ENCODE measurements at places on chromosomes 4 and X.

GRCh38 chr4:185033950-185034349 lies 15.7 kb downstream of the HELT start:
- no peaks in the 10 kb centered on the region for H3K4me1 ChIP-seq
- H3K36me3 ChIP-seq, result no peaks in the 10 kb centered on the region
- H3K27ac ChIP-seq, result no peak overlapping the region
- no peak overlapping the region for H3K4me3 ChIP-seq
- DNase-seq, result no peak

DNA sequence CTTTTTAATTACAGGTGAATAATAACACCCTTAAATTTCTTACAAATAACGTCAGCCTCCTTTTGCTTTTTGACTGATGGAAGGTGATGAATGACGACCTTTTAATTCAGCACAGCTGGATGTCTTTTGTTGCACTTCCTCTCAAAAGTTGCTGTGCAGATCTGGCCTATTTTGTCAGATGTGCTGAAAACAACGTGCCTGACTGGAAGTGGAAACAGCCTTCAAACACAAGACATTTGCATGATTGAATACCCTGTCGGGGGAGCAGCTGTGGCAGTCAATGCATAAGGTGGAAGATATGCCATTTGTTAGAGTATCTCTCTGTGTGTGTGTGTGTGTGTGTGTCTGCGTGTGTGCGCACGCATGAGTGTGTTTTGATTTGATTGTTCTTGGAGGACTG lies 579.7 kb downstream of the SPRY1 start:
- peak overlapping the region; percentile 95 for H3K27ac ChIP-seq
- no peaks in the 10 kb centered on the region for H3K4me1 ChIP-seq
- H3K36me3 ChIP-seq, result no peaks in the 10 kb centered on the region

- DNase-seq, result no peak
- peaks cover 4% of the 10 kb centered on the region for H3K4me1 ChIP-seq
- H3K36me3 ChIP-seq, result no peaks in the 10 kb centered on the region
- no peaks in the 10 kb centered on the region for H3K27me3 ChIP-seq
- no peak overlapping the region for H3K27ac ChIP-seq
- H3K4me3 ChIP-seq, result no peak overlapping the region
These were observed 703.5 kb downstream of the PDHA2 start for GRCh38 chr4:96543346-96543745.

DNA sequence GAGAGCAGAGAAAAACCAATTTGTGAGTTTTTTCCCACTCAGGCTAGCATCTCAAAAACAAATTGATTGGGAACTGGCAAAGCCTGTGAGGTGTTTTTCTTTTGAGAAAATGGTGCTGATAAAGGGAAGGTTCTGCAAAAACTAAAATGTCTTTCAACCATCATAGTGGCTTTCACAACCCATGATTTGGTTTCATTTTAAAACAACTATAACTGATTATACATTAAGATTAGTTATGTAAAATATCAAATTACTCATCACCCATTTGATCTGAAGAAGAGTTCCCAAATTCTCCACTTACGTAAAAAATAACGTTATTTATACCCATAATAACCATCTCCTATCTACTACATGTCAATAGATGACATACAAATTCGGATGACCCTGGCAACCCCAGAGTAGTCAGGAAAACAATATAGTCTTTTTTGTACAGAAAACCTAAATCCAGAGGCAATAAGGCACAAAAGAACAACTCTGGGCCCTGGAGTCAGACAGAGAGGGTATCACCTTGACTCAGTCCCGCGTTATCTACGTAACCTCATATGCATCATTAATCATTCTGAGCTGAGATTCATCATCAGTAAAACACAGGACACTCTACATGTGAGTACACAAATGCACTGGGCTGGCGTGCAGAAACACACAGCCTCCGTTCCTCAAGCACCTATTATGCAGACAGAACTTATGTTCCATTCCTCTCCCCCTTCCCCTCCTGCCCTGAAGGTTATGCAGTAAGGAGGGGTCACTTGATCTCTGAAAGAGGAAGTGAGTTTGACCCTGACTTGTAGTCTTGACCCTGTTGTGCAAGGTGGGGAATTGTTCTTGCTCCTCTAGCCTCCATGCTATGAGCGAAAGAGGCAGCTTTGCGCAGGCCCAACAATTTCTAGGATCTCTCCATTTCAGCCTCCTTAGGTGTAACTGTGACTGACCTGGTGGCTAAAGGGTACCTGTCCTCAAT lies 82.2 kb downstream of the SLC9A7 start:
- H3K4me3 ChIP-seq, result no peak overlapping the region
- H3K4me1 ChIP-seq, result no peaks in the 10 kb centered on the region
- peaks cover 32% of the 10 kb centered on the region for H3K36me3 ChIP-seq
- H3K27ac ChIP-seq, result no peak overlapping the region
- H3K27me3 ChIP-seq, result no peaks in the 10 kb centered on the region

DNA sequence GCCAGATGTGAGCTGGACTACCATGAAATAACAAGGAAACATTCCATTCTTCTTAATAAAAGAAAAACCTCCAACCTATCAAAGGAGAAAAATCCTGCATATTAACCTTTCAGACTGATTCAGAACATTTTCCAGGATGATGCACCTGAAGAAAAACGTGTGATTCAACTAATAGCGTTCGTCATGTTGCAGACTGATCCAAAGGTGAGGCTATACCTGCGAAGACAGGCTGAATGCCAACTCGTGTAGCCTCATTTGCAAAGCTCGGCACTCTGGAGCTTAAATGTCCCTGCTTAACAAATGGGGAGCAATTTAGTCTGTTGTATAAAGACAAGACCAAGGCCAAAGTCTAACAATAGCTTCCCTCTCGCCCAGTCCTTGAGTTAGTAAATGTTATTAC lies 172.0 kb upstream of the NOCT start:
- no peaks in the 10 kb centered on the region for H3K36me3 ChIP-seq
- H3K27ac ChIP-seq, result no peak overlapping the region
- no peaks in the 10 kb centered on the region for H3K4me1 ChIP-seq
- H3K27me3 ChIP-seq, result no peaks in the 10 kb centered on the region

DNA sequence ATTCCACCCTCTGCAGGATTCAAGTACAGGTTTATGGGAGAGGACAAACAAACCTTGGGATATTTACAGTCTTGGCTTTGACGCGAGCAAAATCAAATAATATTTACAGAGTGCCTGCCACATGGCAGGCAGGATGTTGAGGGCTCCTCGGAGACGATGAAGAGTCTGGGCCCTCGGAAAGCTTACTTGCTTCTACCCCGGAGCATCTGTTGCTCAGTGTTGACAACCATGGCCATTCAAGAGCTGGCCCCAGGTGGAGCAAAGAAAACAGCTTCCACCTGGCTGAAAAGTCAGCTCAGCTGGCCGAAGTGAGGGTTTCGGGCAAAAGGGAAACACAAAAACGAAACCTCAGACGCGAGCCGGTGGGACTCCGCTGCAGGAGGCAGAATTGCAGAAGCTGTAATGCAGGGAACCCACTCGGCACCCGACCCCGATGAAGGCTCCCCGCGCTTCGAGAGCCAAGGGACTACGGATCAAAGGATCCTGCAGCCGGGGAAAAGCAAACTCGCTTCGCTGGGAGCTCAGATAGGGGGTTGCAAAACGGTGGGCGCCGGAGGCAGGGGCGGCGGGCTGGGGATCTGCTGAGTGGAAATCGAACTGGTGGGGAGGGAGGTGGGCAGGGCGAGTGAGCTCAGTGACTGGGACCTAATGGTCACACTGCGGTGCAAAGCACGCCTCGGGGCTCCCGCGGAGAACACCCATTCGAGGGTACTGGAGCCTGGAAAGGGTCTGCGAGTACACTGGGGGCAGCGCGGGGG lies 805 bp downstream of the ATP8A1 start:
- DNase-seq, result peak; percentile 77
- H3K4me1 ChIP-seq, result no peaks in the 10 kb centered on the region
- no peaks in the 10 kb centered on the region for H3K36me3 ChIP-seq
- H3K4me3 ChIP-seq, result peak overlapping the region; percentile 91
- H3K27me3 ChIP-seq, result no peaks in the 10 kb centered on the region

GRCh38 chr4:83704786-83705185 lies 168.9 kb downstream of the GPAT3 start:
- H3K27ac ChIP-seq, result no peak overlapping the region
- no peak for DNase-seq
- H3K27me3 ChIP-seq, result no peaks in the 10 kb centered on the region
- H3K36me3 ChIP-seq, result no peaks in the 10 kb centered on the region
- H3K4me1 ChIP-seq, result no peaks in the 10 kb centered on the region
